Colonic mucosa (tissue), 4 donors: ENCODE measurements at places on chromosomes 5 and 9. TPM values are rescaled to one million over a fixed set of nuclear protein-coding genes. Genes with fewer than 3 reads are reported as not detected.

DNA sequence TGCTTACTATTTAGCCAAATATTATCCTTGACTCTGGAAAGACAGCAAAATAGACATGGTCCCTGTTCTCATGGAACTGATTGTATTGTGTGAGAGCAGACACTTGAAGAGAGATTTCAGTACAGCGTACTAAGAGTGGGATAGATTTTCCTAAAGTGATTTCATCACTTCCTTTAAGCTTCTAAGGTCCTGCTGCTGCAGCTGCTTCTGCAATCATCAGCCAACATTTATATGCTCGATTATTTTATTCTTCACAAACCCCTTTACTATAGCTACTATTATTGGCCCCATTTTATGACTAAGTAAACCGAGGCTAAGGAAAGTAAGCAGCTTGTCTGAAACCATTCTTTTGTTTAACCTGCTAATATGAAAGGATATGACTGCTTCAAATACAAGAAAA, 137.7 kb downstream of the SPATA31D1 start:
- no peaks in the 10 kb centered on the region for H3K4me1 ChIP-seq
- H3K4me3 ChIP-seq: no peak overlapping the region
- no peak for DNase-seq
- H3K27me3 ChIP-seq: no peaks in the 10 kb centered on the region

- no peaks in the 10 kb centered on the region for H3K4me1 ChIP-seq
- H3K27me3 ChIP-seq: no peaks in the 10 kb centered on the region
- no peak overlapping the region for H3K4me3 ChIP-seq
- DNase-seq: no peak
Observed at GRCh38 chr5:85990998-85991397, 626.7 kb upstream of the COX7C start.

FST gene
- 0.91 TPM for total RNA-seq

- H3K4me1 ChIP-seq: no peaks in the 10 kb centered on the region
- H3K27me3 ChIP-seq: no peaks in the 10 kb centered on the region
- DNase-seq: no peak
- no peak overlapping the region for H3K27ac ChIP-seq
Observed at GRCh38 chr5:143347046-143347445, 56.4 kb downstream of the NR3C1 start.

CATSPER3 gene
- total RNA-seq: 0.82 TPM

DNA sequence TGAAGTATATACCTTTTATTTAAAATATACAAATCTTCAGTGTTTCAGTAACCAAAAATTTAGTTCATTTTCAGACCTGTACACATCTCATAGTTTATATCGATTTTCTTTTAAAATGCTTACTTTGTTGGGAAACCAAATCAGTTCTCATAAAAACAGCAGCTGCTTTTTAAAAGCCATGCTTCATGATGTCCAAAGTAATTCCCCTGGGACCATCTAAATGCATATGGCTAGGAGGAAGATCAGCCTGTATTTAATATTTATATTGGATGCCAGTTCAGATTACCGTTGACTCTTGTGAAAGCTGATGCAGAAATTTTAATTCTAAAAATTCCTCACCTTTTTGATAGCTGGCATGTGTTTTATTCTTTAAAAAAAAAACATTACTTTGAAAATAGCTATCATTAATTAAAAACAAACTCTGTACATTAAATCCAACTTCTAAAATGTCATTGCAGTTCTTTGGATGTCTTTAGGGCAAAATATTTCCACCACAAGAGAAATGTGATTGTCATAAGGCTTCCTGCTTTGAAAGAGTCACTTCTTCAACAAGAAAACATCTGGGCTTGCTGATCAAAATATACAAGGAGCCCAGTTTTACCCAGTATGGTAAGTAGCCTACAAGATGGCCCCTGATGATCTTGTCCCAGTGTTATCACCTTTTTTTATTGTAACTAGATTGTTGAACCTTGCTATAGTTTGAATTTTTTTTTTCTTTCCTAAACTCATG, 1242.9 kb upstream of the CDH6 start:
- no peaks in the 10 kb centered on the region for H3K27me3 ChIP-seq
- H3K4me1 ChIP-seq: no peaks in the 10 kb centered on the region
- H3K36me3 ChIP-seq: no peaks in the 10 kb centered on the region
- H3K27ac ChIP-seq: no peak overlapping the region

DNA sequence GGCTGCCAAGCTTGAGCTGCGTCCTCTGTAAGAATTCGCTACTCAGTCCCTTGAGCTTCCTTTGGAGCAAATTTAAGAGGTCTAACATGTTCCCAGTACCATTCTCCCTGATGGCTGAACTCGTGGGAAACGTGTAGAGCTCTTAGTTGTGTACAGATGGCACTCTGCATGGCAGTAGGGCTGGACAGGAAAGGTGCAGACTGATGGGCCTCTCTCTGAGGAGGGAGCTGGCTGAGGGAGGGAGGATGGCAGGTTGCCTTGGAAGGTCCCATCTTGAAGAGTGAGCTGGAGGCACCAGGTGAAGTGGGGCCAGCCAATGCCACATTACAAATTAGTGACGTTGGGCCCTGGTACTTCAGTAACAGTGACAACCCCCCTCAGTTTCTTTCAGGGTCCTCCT, 495.3 kb downstream of the CCDC171 start:
- DNase-seq: no peak
- no peak overlapping the region for H3K4me3 ChIP-seq
- no peaks in the 10 kb centered on the region for H3K4me1 ChIP-seq
- no peaks in the 10 kb centered on the region for H3K36me3 ChIP-seq

- no peak for DNase-seq
- H3K4me1 ChIP-seq: no peaks in the 10 kb centered on the region
- no peaks in the 10 kb centered on the region for H3K27me3 ChIP-seq
- H3K4me3 ChIP-seq: no peak overlapping the region
- H3K27ac ChIP-seq: no peak overlapping the region
- H3K36me3 ChIP-seq: no peaks in the 10 kb centered on the region
Observed at GRCh38 chr9:131815970-131816873, 76.3 kb upstream of the RAPGEF1 start.

OR1L8 gene
- total RNA-seq: not detected

DNA sequence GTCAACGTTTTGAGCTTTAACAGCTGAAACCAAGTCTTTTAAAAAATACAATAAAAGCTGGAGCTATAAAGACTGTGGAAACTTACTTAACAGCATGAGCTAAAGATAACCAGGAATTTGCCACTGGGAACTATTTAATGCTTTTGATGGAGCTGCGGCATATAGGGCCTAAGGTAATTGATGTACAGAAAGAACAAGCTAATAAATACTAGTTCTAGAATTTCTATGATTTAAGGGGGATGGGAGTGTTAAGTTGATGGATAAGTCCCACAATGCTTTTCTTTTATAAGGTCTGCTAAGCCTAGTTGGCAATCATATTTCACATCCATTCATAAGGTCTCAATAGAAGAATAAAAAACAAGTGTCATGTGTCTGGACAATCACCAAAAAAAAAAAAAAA, 334.0 kb upstream of the DMAC1 start:
- no peaks in the 10 kb centered on the region for H3K36me3 ChIP-seq
- H3K4me1 ChIP-seq: no peaks in the 10 kb centered on the region
- DNase-seq: no peak
- no peak overlapping the region for H3K27ac ChIP-seq
- H3K4me3 ChIP-seq: no peak overlapping the region

KIF24 gene
- total RNA-seq: 7.3 TPM

- peak overlapping the region; percentile 83 for H3K27ac ChIP-seq
- no peaks in the 10 kb centered on the region for H3K4me1 ChIP-seq
- no peaks in the 10 kb centered on the region for H3K27me3 ChIP-seq
Observed at GRCh38 chr9:95005278-95006143, 279.0 kb downstream of the AOPEP start.

DNA sequence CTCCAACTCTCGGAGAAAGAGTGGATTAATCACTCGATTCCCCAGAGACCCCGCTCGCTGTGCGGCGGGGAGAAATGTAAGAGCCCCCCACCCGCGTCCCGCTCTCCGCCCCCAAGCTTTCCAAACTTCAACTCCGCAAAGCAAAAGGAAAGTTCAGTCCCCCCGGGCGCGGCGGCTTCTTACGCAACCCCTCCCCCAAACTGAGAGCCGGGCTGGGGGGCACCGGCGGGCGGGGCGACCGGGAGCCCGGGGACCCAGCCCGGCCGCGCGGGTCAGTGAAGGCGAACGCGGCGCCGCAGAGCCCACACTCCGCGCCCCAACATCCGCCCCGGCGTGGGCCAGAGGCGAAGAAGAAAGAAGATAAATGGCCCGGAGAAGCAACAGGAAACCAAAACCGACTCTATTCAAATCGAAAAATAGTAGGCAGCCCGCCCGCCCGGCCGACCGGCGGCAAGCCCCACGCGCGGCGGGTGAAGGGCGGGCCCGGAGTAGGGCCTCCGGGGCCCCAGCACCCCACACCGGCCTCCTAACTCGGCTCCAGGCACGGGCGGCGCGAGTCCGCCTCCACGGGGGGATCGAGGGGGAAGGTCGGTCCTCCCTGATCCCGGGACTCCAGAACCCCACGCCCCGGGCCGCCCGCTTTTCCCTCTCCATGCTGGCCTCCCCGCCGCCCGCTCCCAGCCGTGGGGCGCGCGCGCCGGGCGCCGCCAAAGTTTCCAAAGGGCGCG, 720 bp downstream of the NOTCH1 start:
- H3K27me3 ChIP-seq: no peaks in the 10 kb centered on the region
- no peak for DNase-seq
- no peaks in the 10 kb centered on the region for H3K36me3 ChIP-seq
- peaks cover 28% of the 10 kb centered on the region for H3K4me1 ChIP-seq
- H3K27ac ChIP-seq: peak overlapping the region; percentile 84

GRCh38 chr9:72534931-72535330, 13.5 kb downstream of the TMC1 start:
- DNase-seq: no peak
- H3K4me1 ChIP-seq: no peaks in the 10 kb centered on the region
- H3K36me3 ChIP-seq: no peaks in the 10 kb centered on the region

PCDHGC4 gene
- 0.64 TPM for total RNA-seq

GRCh38 chr5:132207778-132208177, 19.9 kb downstream of the P4HA2 start:
- no peaks in the 10 kb centered on the region for H3K36me3 ChIP-seq
- no peak overlapping the region for H3K4me3 ChIP-seq
- H3K27me3 ChIP-seq: no peaks in the 10 kb centered on the region
- no peak overlapping the region for H3K27ac ChIP-seq
- DNase-seq: no peak

DNA sequence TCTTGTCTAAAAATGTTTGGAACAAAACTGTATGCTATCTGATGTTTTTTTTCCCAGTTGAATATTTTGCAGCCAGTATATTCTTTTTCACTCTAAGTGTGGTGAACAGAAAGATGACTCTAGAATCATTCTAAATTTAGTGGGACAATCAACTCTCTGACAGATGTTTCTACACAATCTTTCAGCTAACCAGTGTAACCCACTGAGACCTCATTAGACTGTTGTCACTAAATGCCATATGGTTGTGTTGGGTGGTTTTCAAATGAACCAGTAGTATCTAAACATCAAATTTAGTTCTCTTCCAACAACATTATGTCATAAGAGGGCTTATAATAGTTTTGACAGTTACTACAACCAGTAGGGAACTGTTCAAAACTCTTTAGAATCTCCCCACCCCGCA, 129.6 kb upstream of the PRLR start:
- H3K36me3 ChIP-seq: no peaks in the 10 kb centered on the region
- DNase-seq: no peak
- no peak overlapping the region for H3K27ac ChIP-seq
- H3K4me1 ChIP-seq: no peaks in the 10 kb centered on the region
- H3K4me3 ChIP-seq: no peak overlapping the region

- no peak overlapping the region for H3K27ac ChIP-seq
- H3K4me1 ChIP-seq: no peaks in the 10 kb centered on the region
- no peaks in the 10 kb centered on the region for H3K27me3 ChIP-seq
- H3K36me3 ChIP-seq: no peaks in the 10 kb centered on the region
- DNase-seq: peak; percentile 34
- H3K4me3 ChIP-seq: no peak overlapping the region
Observed at GRCh38 chr5:64147849-64148441, 17.7 kb upstream of the RNF180 start.

- H3K4me3 ChIP-seq: no peak overlapping the region
- peak; percentile 78 for DNase-seq
- H3K4me1 ChIP-seq: peaks cover 6% of the 10 kb centered on the region
- no peaks in the 10 kb centered on the region for H3K36me3 ChIP-seq
Observed at GRCh38 chr5:111680737-111681413, 76.1 kb downstream of the NREP start.

DNA sequence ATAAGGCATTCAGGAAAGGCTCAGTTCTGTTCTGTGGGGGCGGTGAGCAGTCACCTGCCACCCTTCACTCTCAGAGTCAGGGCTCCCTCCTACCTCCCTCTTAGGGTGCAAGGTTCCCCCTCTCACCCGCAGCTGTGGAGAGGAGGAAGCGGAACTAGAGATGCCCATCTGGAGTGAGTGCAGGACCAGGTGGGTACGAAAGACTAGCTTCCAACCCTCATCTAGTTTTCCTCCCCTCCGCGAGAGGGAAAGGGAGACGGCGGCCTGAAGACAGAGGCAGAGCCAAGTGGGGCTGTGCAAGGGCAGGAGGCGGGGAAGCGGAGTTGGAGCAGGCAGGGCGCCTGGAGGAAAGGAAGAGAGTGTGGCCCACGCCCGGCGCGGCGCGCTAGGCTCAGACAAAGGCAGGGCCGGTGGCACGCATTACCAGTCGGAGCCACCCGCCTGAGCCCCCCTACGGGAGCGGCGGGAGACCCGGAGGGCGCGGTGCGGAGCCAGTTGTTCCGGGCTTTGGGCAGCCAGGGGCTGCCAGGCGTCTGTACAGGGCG, 7.3 kb downstream of the PRR7 start:
- no peak for DNase-seq
- peak overlapping the region; percentile 12 for H3K27ac ChIP-seq
- H3K4me1 ChIP-seq: peaks cover 7% of the 10 kb centered on the region
- no peaks in the 10 kb centered on the region for H3K36me3 ChIP-seq
- no peaks in the 10 kb centered on the region for H3K27me3 ChIP-seq

PFN3 gene
- total RNA-seq: not detected

FBXW11 gene
- 25.9 TPM for total RNA-seq

GRCh38 chr5:94031631-94032030, 290.2 kb upstream of the POU5F2 start:
- no peaks in the 10 kb centered on the region for H3K36me3 ChIP-seq
- H3K4me1 ChIP-seq: no peaks in the 10 kb centered on the region
- H3K27ac ChIP-seq: no peak overlapping the region
- H3K4me3 ChIP-seq: no peak overlapping the region
- DNase-seq: no peak

DNA sequence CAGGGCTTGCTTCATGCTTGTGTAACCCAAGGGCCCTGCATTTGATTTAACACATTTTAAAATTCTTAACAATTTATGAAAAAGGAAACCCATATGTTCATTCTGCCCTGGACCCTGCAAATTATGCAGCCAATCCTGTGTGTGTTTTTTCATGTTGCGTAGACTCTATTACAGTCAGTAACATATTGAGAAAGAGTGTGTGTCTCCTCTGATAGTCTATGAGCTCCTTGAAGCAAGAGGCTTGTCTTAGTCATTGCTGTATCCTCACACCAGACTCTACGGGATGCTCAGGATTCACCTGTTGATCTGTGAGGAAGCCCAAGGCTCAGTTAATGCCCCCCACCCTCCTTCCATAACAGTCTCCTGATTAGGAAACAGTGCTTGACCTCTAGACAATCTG, 177.3 kb upstream of the DMAC1 start:
- no peaks in the 10 kb centered on the region for H3K4me1 ChIP-seq
- H3K27me3 ChIP-seq: no peaks in the 10 kb centered on the region
- H3K36me3 ChIP-seq: no peaks in the 10 kb centered on the region
- no peak overlapping the region for H3K27ac ChIP-seq
- H3K4me3 ChIP-seq: no peak overlapping the region
- DNase-seq: no peak

- DNase-seq: no peak
- H3K27ac ChIP-seq: no peak overlapping the region
- no peak overlapping the region for H3K4me3 ChIP-seq
- H3K36me3 ChIP-seq: no peaks in the 10 kb centered on the region
- no peaks in the 10 kb centered on the region for H3K27me3 ChIP-seq
Observed at GRCh38 chr9:81259896-81260295, 429.5 kb downstream of the TLE1 start.

GRCh38 chr5:81986126-81986525, 14.3 kb downstream of the ATG10 start:
- H3K36me3 ChIP-seq: no peaks in the 10 kb centered on the region
- no peak overlapping the region for H3K27ac ChIP-seq
- no peak for DNase-seq
- no peaks in the 10 kb centered on the region for H3K27me3 ChIP-seq
